HS-5 (cell line): ENCODE measurements at places on chromosomes 12 and 14.
A peak's percentile ranks its signal among the peaks of the same experiment; 100 is the strongest.

DNA sequence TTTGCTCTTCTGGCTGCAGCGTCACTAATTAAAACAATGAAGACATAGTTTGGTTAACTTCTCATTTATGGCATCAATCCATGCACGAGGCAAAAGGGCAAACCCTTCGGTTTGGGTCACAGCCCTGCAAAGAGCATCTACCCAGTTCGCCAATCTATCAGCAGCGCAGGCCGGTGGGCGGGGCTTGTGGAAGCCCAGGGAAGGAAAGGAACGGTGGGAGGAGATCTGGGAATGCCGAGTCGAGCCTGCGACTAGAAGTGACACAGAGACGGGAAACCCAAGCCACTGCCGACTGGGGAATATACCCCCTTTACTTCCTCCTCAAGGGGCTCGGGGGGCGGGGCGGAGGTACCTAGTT lies 466 bp downstream of the KICS2 start:
- peak; percentile 52 for DNase-seq

GRCh38 chr12:55925371-55925770 lies 2.3 kb downstream of the PYM1 start:
- no peak for DNase-seq

DNA sequence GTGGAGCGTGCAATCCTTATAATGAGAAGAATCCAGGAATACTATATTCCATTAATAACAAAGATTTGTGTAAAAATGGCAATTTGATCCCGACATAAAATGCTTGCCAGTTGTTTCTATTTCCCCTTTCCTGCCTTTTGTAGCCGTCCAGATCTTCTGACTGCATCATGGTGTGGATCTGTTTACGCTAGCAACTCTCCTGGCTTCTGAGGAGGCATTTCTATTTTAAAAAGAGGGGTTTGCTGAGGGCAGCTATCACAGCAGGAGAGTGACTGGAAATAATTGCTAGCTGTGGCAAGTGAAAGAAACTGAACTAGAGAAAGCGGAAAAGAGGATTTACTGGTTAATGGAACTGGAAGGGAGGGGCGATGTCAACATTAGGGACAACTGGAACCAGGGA lies 145.6 kb downstream of the ATP23 start:
- no peak for DNase-seq

GRCh38 chr14:25150401-25150800 lies 100.5 kb upstream of the STXBP6 start:
- DNase-seq: no peak

- no peak for DNase-seq
Measured at GRCh38 chr12:18906395-18906794, 168.5 kb downstream of the CAPZA3 start.

GRCh38 chr12:63400718-63401117 lies 249.7 kb upstream of the AVPR1A start:
- DNase-seq: no peak

- no peak for DNase-seq
Measured at GRCh38 chr12:57152639-57153038, 5.2 kb upstream of the LRP1-AS start.

GRCh38 chr12:31749024-31749704 lies 20.3 kb upstream of the AMN1 start:
- peak; percentile 98 for DNase-seq

DNA sequence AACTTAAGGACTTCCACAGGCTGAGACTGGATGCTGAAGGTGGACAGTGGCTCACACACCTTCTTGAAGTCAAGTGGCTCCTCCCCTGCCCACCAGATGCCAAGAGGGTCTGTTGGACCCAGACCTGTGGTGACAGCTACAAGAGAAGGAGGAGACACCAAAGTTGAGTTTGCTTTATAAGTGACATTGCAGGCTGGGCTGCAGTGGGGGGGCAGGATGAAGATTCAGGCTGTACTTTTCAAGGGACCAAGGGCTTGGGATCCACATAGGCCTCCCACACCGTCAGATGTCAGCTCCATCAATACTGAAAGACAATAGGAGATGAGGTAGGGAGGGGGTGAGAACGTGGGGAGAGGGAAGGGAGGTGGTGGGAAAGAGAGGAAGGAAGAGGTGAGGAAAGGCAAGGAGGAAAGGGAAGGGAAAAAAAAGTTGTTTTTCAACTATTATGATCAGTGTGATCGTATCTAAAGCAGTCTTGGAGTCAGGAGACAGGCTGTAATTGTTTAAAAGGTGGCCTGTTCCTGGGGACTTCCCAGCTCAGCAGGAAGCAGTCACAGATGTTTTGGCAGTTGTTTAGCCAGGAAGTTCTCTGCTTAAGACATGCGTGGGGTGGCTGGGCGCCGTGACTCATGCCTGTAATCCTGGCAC lies 84.1 kb upstream of the RESF1 start:
- DNase-seq: peak; percentile 22

- no peak for DNase-seq
Measured at GRCh38 chr14:55129086-55129427, at the start of gene LGALS3. Gene LGALS3 (plus strand): TSS chr14:55129252. CDS start chr14:55137374, 8,122 bp downstream.

DNA sequence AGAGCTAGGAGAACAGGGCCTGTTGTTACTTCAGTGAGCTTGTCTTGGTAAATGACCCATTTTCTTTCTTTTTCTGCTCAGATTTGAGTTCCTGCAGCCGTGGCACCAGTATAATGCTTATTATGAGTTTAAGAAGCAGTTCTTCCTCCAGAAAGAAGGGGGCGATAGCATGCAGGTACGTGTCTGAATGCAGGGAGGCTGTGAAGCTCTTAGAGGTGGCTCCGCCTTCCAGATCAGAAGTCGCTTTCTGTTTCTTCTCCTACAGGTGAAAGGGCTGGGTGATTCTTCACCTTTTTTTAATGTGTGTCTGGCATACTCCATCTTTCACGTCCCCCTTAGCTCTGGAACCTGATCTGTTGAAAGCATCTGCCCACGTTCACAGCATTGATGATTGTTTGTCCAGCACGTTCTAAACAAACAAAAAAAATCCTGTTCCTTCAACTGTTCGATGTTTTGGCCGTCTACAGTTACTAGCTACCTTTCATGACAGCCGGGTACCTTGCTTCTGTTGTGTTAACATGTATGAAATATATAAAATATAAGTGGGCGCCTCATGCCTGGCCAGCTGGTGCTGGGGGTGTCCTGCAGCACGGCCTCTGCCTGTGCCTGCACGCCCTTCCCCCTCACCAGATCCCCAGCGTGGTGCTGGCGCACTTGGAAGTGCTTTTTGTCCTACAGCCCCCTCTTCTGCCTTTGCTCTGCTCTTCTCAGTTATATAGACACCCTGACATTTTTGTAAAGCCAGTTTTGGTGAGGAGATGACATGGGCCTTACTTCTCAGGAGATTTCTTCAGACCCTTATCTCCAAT lies 44.6 kb downstream of the SFSWAP start:
- DNase-seq: no peak

- DNase-seq: no peak
Measured at GRCh38 chr12:38847247-38847646, 58.1 kb downstream of the CPNE8 start.

DNA sequence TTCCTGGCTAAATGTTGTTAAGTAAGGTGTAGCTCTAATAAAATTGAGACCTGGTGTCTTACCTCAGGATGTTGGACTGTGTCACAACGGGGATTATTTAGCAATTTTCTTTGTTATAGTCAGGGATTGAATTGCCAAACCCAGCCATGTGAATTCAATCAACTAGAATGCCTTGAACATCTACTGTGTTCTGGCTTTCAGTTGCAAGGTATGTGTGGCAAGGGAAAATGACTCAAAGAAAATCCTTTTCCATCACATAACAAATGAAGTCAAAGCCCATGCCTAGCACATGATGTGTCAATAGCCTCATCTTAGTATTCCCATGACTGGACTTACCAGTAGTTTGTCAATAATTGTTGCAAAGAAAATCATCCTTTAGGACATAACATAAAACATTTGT lies 519.8 kb upstream of the FLRT2 start:
- peak; percentile 38 for DNase-seq

- DNase-seq: peak; percentile 83
Measured at GRCh38 chr14:59407246-59408010, 57.8 kb downstream of the GPR135 start.

DNA sequence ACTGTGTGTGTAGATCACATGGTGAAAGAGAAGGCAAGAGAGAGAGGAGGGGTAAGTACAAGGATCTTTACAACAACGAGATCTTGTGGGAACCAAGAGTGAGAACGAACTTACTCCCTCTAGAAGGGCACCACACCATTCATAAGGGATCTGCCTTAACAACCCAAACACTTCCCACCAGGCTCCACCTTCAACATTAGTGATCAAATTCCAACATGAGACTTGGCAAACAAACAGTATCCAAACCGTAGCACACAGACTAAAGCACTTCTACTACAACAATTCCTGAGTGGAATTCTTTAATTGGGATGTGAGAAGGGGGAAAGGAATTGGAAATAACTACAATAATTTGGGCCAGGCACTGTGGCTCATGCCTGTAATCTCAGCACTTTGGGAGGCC lies 35.0 kb upstream of the ESR2 start:
- no peak for DNase-seq

- no peak for DNase-seq
Measured at GRCh38 chr12:67026487-67027246, 242.5 kb upstream of the CAND1 start.

DNA sequence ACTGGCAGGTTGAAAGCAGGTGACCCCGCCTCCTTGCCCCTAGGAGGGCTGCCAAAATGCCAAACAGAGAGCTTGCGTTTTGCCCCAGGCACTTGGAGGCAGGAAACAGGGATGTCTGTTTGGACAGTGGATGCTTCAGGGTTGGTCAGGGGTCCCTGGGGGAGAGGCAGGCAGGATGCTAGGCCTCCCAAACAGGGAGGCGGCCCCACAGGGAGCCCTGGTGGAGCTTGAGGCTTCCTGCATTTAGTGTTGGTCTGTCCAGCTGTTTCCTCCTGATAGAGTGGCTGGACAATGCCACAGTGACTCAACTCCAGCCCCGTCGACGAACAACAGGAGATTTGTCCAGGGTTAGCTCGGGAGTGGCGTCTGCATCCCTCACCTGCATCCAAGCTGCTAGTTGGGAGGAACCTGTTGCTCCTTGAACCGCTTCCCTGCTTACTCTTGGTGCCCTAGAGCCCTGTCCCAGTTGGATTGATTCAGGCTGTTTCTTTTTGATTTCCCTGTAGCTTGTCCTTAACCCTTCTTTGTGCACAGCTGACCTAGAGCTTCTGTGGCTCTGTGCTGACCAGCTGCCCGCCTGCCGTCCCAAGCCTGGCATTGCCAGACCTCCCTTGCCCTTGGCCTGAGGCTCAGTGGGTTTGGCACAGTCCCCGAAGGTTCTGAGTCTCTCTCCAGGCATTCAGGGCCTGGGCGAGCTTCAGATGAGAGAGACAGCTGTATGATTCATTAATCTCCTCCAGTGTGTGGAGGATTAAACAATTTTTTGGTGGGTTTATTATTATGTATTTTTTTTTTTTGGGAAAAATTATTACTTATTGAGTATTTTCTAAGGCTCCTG lies 45.9 kb downstream of the TSPAN9 start:
- DNase-seq: peak; percentile 68

DNA sequence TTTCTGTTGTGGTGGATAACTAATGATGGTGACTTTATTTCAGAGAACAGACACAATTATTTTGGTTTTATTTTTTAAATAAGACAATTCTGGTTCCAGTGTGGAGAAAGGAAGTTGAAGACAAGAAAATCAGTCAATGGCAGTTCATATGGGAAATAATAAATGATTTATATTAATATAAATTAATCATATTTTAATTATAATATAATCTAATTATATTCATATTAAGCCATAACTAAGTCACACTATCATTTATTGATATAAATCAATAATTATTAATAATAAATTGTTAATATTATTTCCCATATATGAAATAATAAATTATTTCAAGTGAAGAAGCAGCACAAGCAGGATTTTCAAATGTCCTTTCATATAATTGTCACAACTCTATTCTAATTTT lies 2.8 kb downstream of the TOMM20L start:
- DNase-seq: no peak

DNA sequence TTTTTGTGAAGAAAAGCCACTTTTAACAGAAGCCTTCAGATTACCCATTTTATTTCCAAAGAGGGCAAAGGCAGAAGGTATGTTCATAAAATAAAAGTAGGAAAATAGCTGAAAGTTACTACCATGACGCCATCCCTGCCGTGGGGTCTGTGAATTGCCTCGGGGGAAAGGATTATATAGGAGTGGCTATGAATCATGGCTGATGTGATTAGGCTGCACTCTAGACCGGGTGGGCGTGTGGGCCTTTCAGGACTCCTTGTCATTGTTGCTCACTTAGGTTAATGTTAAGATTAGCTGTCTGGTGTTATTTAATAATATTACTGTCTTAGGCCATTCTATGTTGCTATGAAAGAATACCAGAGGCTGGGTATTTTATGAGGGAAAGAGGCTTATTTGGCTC lies 195.5 kb downstream of the EGLN3 start:
- no peak for DNase-seq

DNA sequence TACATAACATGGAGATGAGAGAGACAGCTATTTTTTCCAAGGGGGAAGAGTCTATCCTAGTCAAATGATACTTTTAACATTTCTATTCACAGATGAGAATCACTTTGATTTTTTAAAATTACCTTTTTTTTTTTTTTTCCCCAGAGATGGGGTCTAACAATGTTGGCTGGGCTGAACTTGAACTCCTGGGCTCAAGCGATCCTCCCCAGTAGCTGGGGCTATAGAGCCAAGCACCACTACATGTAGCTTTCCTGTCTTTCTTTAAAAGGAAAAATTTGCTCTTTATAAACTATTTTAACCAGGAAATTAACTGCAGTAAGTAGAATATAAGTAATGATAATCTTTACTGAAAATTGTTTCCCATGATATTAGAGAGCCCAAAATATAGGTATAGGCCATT lies 3.3 kb downstream of the PRICKLE1 start:
- DNase-seq: no peak

- DNase-seq: no peak
Measured at GRCh38 chr12:131152587-131152986, 198.9 kb downstream of the ADGRD1 start.
